ENCODE measurements at places on chromosomes 7 and 10.

- peaks cover 12% of the 10 kb centered on the region for H3K4me1 ChIP-seq
- H3K4me3 ChIP-seq, result no peak overlapping the region
- peak overlapping the region; percentile 42 for H3K27ac ChIP-seq
- peaks cover 46% of the 10 kb centered on the region for H3K36me3 ChIP-seq
- no peak for DNase-seq
These were observed 56.9 kb downstream of the XPNPEP1 start for GRCh38 chr10:109866168-109866994.

GRCh38 chr7:140672382-140673062, at the start of gene ADCK2:
TSS of gene ADCK2 (plus strand) at chr7:140672945. CDS start at chr7:140673331, 386 bp downstream.
- H3K36me3 ChIP-seq, result no peaks in the 10 kb centered on the region
- H3K27me3 ChIP-seq, result no peaks in the 10 kb centered on the region
- H3K27ac ChIP-seq, result peak within 1 kb of the TSS; percentile 89
- peak within 1 kb of the TSS; percentile 73 for H3K4me3 ChIP-seq

- H3K27ac ChIP-seq, result no peak overlapping the region
- H3K4me1 ChIP-seq, result no peaks in the 10 kb centered on the region
- H3K27me3 ChIP-seq, result no peaks in the 10 kb centered on the region
- H3K4me3 ChIP-seq, result no peak overlapping the region
These were observed 4.6 kb downstream of the NOBOX start for GRCh38 chr7:144398911-144399310.

DNA sequence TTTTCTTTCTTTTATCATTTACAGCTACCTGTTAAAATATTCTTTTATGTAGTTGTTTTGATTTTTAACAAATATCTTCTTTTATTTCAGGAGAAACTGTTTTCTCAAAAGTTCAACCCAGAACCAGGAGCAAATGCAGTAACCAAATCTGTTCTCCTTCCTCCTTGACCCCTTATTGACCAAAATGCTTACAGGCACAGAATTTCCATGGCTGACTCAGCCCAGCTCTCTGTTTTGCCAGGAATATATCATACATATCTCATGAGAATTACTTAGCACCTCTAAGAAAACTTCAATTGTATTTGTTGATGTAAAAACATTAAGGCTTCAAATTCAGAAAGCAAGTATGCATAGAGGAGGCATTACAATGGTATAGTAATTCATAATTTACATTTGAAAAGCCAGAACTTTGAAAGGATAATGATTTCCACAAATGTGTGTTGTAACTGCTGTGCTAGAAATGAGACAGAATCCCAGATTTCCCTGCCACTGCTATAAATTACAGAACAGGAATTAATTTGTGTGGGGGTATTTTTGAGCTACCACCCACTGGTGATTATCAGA, 2.2 kb downstream of the GSAP start:
- H3K4me3 ChIP-seq, result no peak overlapping the region
- H3K27ac ChIP-seq, result peak overlapping the region; percentile 43
- H3K27me3 ChIP-seq, result no peaks in the 10 kb centered on the region

DNA sequence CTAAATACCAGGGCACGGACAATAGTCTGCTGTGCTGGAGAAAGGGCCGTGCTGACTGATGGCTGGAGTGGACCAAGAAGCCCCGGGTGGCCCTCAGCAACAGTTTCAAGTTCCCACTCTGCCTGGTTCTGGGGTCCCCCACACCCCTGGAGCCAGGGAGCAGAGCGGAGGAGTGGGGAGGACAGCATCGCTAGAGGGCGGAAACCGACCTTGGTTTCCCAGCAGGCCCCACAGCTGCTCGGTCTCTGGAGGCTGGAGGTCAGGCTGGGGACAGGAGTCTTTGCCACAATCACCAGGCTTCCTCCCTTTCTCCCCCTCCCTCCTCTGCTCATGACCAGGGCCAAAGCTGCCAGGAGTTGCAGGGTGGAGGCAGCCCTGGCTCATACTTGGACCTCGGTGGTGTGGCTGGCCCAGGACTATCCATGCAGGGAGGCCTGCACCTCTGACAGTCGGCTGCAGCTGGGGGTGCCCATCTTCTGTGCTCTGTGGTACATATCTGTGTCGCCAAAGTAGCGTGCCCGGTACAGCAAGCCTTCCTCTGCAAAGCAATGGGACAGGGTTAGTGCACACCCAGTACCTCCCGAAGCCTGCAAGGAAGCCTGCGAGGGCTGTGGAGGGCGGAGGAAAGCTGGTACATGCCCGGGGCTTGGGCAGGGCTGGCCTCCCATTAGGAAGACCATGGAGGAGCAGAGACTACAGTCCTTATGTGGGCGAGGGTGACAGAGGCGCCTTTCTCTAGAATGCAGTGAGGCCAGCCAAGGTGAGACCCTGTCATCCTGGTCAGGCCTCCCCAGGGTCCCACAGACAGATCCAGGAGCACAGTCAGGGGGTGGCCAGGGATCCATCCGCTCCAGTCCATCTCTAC, 19.1 kb downstream of the DNAJB12 start:
- peak overlapping the region; percentile 82 for H3K27ac ChIP-seq
- peaks cover 32% of the 10 kb centered on the region for H3K4me1 ChIP-seq
- no peak overlapping the region for H3K4me3 ChIP-seq

GRCh38 chr10:70561070-70561469, 41.5 kb downstream of the PRF1 start:
- H3K36me3 ChIP-seq, result no peaks in the 10 kb centered on the region
- DNase-seq, result no peak
- no peak overlapping the region for H3K27ac ChIP-seq
- no peak overlapping the region for H3K4me3 ChIP-seq

DNA sequence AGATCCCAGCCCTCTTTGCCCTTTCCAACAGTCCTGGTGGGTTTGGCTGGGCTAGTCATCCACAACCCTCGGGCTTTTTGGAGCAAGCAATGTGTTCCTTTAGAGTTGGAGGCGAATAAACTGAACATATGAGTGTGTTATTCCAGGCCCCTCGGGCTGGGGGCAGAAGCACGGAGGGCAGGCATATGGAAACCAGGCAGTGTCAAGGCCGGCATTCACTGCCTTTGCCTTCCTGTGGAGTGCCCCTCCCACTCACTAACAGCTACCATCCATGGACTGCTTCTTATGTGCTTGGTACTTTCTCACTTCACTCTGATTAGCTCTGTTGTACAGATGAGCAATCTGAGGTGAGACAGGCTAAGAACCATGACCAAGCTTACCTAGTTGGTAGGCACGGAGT, 53.9 kb upstream of the EFCAB10 start:
- H3K4me1 ChIP-seq, result peaks cover 15% of the 10 kb centered on the region
- no peaks in the 10 kb centered on the region for H3K27me3 ChIP-seq
- no peak overlapping the region for H3K27ac ChIP-seq
- H3K4me3 ChIP-seq, result no peak overlapping the region
- no peak for DNase-seq

GRCh38 chr7:117399820-117400422, 27.4 kb downstream of the ASZ1 start:
- no peak for DNase-seq
- H3K27ac ChIP-seq, result no peak overlapping the region
- no peaks in the 10 kb centered on the region for H3K36me3 ChIP-seq

- DNase-seq, result no peak
- H3K27me3 ChIP-seq, result no peaks in the 10 kb centered on the region
- H3K4me1 ChIP-seq, result no peaks in the 10 kb centered on the region
- H3K36me3 ChIP-seq, result no peaks in the 10 kb centered on the region
- no peak overlapping the region for H3K27ac ChIP-seq
These were observed 19.6 kb downstream of the CEP55 start for GRCh38 chr10:93516006-93516380.

- H3K4me1 ChIP-seq, result no peaks in the 10 kb centered on the region
- DNase-seq, result no peak
- H3K27me3 ChIP-seq, result no peaks in the 10 kb centered on the region
- H3K4me3 ChIP-seq, result no peak overlapping the region
- H3K36me3 ChIP-seq, result no peaks in the 10 kb centered on the region
These were observed 33.7 kb upstream of the TMEM26 start for GRCh38 chr10:61486738-61487396.

DNA sequence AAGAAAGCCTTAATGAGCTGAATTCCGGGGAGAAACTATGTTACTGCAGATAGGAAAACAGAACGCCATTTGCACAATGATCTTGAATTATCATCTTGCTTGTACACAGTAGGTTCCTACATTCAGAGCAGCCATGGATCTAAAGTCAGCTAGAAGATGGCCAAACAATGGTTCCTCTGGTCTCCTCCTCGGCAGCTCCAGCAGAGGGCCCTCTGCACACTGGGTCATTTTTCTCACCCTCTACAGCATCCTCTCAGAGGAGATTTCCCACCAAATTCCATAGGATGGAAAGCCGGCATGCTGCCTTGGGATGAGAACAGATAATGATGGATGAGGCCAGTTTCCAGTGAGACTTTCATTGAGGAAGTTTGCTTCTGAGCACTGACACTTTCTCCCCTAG, 308.5 kb upstream of the NFE2L3 start:
- no peak for DNase-seq
- H3K36me3 ChIP-seq, result no peaks in the 10 kb centered on the region
- peaks cover 24% of the 10 kb centered on the region for H3K4me1 ChIP-seq
- no peak overlapping the region for H3K4me3 ChIP-seq

DNA sequence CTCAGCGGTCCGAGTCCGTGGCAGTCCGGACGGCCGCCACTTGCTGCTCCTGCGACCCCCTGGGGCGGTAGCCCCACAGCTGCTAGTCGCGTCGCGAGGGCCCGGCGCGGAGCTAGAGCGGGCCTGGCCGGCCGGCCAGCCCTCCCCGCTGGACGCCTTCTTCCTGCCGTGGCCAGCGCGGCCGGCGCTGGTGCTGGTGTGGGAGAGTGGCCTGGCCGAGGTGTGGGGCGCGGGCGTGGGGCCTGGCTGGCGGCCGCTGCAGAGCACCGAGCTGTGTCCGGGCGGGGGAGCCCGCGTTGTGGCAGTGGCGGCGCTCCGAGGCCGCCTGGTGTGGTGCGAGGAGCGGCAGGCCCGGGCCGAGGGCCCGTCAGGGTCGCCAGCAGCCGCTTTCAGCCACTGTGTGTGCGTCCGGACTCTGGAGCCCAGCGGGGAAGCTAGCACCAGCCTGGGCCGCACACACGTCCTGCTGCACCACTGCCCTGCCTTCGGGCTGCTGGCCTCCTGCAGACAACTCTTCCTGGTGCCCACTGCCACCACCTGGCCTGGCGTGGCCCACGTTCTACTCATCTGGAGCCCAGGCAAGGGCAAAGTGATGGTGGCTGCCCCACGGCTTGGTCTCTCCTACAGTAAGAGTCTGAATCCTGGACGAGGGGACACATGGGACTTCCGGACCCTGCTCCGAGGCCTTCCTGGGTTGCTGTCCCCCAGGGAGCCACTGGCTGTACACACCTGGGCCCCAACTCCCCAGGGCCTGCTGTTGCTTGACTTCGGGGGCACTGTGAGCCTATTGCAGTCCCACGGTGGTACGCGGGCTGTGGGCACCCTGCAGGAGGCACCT, 631 bp downstream of the HPS6 start:
- no peaks in the 10 kb centered on the region for H3K27me3 ChIP-seq
- peak; percentile 35 for DNase-seq

DNA sequence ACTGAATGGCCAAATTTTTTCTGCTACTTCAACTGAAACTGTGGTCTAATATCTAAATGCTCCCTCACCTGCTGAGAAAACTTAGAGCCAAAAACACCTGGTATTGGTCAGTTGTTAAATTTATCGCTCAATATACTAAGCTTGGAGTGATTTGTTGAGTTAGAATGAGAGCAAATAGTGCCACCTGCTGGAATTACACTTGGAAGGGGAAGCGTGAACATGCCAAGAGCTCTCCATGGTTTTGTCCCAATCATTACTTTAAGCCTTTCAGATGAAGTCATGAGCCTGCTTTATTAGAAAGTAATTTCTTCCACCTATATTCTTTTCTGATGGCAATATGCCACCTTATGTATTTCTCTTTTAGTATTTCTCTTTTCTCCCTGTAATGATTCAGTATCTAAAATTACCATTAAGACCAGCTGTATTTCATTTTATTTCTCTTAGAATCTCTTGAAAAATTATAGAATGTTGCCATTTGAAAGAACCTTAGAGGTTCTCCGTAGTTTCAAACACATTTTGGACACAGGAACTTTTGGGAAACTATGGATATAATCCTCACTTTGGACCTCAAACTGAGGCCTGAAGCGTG, 447.8 kb upstream of the C7orf33 start:
- H3K27me3 ChIP-seq, result no peaks in the 10 kb centered on the region
- H3K36me3 ChIP-seq, result no peaks in the 10 kb centered on the region
- H3K4me1 ChIP-seq, result no peaks in the 10 kb centered on the region
- H3K4me3 ChIP-seq, result no peak overlapping the region

GRCh38 chr7:80463272-80463920, 48.5 kb downstream of the GNAT3 start:
- no peaks in the 10 kb centered on the region for H3K36me3 ChIP-seq
- no peaks in the 10 kb centered on the region for H3K4me1 ChIP-seq
- DNase-seq, result no peak
- no peak overlapping the region for H3K4me3 ChIP-seq
- H3K27me3 ChIP-seq, result no peaks in the 10 kb centered on the region

- no peak overlapping the region for H3K4me3 ChIP-seq
- no peaks in the 10 kb centered on the region for H3K27me3 ChIP-seq
- no peaks in the 10 kb centered on the region for H3K4me1 ChIP-seq
- H3K36me3 ChIP-seq, result no peaks in the 10 kb centered on the region
- no peak for DNase-seq
These were observed 39.0 kb upstream of the LRRTM3 start for GRCh38 chr10:66886848-66887247.

DNA sequence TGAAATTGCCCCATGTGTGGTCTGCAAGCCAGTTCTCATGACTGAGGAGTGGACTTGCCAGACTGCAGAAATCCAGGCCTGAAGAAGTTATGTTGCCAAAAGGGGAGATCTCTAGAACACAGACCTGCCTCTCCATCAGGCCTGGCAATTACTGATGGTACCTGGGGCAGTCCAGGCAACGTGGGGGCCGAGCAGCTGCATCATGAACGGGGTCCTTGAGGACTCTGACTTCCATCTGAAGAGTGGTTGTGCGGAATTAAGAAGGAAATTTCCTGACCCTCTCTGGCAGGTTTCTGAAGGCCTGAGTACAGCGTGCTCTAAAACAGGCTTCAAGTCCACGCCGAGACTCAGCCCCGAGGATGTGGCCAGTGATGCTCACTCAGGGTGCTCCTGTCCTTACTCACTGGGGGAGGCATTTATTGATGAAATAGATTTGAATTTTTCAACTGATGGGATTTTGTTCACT, 30.4 kb downstream of the RAMP3 start:
- no peak overlapping the region for H3K27ac ChIP-seq
- no peaks in the 10 kb centered on the region for H3K27me3 ChIP-seq
- no peak for DNase-seq
- H3K36me3 ChIP-seq, result no peaks in the 10 kb centered on the region
- no peaks in the 10 kb centered on the region for H3K4me1 ChIP-seq

- no peaks in the 10 kb centered on the region for H3K36me3 ChIP-seq
- H3K4me1 ChIP-seq, result peaks cover 44% of the 10 kb centered on the region
- H3K4me3 ChIP-seq, result peak within 1 kb of the TSS; percentile 41
- peak within 1 kb of the TSS; percentile 99 for H3K27ac ChIP-seq
- H3K27me3 ChIP-seq, result no peaks in the 10 kb centered on the region
These were observed at the start of gene ZMYND11 for GRCh38 chr10:135132-135600. TSS of gene ZMYND11 (plus strand) at chr10:135455. CDS start at chr10:180013, 44,558 bp downstream.

- H3K27me3 ChIP-seq, result no peaks in the 10 kb centered on the region
- no peak overlapping the region for H3K4me3 ChIP-seq
- no peaks in the 10 kb centered on the region for H3K4me1 ChIP-seq
- H3K27ac ChIP-seq, result no peak overlapping the region
These were observed 36.4 kb upstream of the FIGNL1 start for GRCh38 chr7:50486512-50486911.
